Breast epithelium (tissue), 4 donors: ENCODE measurements at places on chromosomes 5 and 9. TPM values are rescaled to one million over a fixed set of nuclear protein-coding genes. Genes with fewer than 3 reads are reported as not detected.

Gene GPX3
- total RNA-seq = 5,290 TPM

Gene TNFSF15
- 2.0 TPM for total RNA-seq

Gene LIFR
- 222 TPM for total RNA-seq

Gene IL13
- total RNA-seq = 0.33 TPM

Gene KCNMB1
- total RNA-seq = 5.1 TPM

Gene TEX10
- 22.6 TPM for total RNA-seq

Gene BTNL8
- not detected for total RNA-seq

Gene LHFPL2
- total RNA-seq = 41.3 TPM

Gene GDF9
- total RNA-seq = 0.44 TPM

Gene PCDHA12
- 6.9 TPM for total RNA-seq

Gene IFNA2
- total RNA-seq = not detected

Gene PDE6A
- under 0.01 TPM for total RNA-seq

Gene PCDHB15
- 3.3 TPM for total RNA-seq

Gene PCDHGB1
- total RNA-seq = 5.9 TPM

Gene TAF11L11
- total RNA-seq = not detected

Gene SH3PXD2B
- total RNA-seq = 35.3 TPM

Gene CCDC183
- 0.64 TPM for total RNA-seq

Gene RGS3
- 31.7 TPM for total RNA-seq

Gene NCS1
- total RNA-seq = 3.4 TPM

Gene ECM2
- 92.2 TPM for total RNA-seq

Gene DCANP1
- not detected for total RNA-seq

Gene CDC25C
- total RNA-seq = not detected

Gene TLX3
- total RNA-seq = not detected

Gene ZNF300
- 4.6 TPM for total RNA-seq

Gene F12
- 2.9 TPM for total RNA-seq

Gene ZNF367
- 1.8 TPM for total RNA-seq

Gene IRX1
- 27.8 TPM for total RNA-seq

Gene IL3
- total RNA-seq = not detected
